ENCODE measurements at places on chromosomes 16 and 17.
A peak's percentile ranks its signal among the peaks of the same experiment; 100 is the strongest.

DNA sequence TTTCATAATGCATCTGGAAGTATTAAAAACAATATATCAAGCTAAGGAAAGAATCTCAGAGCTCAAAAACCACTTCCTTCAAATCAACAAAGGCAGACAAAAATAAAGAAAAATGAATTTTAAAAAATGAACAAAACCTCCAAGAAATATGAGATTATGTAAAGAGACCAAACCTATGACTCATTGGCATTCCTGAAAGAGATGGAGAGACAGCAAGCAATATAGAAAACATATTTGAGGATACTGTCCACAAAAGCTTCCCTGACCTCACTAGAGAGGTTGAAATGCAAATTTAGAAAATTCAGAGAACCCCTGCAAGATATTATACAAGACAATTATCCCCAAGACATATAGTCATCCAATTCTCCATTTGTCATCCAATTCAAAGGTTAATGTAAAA lies 311.3 kb upstream of the SOX9 start:
- DNase-seq = no peak

DNA sequence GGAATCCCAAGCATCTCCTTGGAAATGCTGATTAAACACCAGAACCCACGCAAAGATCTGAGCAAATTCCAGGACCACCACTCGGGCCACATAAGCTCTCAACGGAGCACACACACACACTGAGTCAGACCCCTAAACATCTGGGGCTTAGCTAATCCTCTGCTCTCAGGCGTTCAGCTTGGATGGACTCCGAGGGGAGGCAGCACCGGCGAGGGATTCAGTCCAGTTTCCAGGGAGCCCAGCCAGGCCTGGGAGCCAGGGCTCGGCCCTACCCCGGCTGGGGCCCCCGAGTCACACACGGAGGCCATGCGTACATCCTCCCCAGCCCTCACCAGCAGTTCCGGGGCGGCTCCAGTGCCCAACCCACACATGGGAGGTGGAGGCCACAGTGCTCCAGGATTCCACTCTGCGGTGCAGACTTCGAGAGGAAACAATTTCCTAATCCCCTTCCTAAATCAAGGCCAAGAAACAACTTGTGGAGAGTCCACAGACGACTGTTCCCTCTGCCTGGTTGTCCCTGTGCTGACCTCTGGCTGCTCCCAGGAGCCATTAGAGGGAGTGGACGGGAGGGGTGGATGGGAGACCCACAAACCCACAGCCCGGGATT lies 70.5 kb downstream of the GAS7 start:
- DNase-seq = no peak

GRCh38 chr17:12180644-12181261 lies 160.1 kb downstream of the MAP2K4 start:
- DNase-seq = peak; percentile 10

DNA sequence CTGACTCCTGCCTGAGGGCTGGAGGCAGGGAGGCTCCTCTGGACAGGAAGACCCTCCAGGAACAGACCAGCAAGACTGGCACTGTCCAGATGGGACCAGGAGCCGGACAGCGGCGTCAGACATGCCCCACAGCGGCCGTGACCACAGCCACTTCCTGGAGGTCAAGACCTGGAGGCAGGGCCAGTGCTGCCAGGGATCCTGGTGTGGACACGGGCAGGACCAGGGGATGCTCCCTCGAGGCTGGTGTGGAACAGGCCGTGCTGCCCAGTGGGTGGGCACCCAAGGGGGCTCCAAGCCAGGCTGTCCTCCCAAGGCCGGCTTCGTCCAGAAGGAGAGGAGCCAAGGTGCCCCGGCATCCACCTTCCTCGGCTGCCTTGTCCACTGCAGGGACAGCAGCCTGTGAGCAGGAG lies 4.5 kb upstream of the CCDC57 start:
- no peak for DNase-seq

GRCh38 chr17:82022310-82022980 lies at the start of gene CENPX:
Gene CENPX, minus strand, starts transcription at chr17:82022878. Its CDS starts 17 bp downstream, at chr17:82022861.
- no peak for DNase-seq

DNA sequence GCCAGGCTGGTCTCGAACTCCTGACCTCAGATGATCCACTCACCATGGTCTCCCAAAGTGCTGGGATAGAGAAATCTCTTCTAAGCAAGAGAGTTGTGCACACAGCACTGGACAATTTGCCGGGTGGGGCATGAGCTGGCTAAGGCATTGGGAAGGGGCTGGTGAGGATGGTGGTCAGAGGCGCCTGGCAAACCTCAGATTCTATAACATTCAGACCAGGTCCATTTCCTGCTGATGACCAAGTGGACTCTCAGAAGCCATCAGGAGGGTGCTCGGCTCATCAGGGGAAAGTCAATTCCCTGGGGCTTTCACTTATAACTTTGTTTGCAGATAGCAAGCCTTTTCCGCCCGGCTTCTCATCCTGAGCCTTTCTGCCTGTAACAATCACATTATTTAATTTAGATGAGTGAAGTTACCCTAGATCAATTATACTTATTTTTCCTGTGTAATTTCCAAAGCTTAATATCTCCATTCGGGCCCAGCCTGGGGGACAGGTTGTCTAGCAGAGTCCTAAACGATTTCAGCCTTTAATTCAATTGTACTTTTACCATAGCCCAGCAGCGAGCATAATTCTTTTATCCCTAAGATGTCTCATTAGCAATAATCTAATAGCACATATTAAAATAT lies 15.0 kb upstream of the SLC6A2 start:
- no peak for DNase-seq

- no peak for DNase-seq
Measured at GRCh38 chr16:73171380-73171779, 123.5 kb upstream of the ZFHX3 start.

DNA sequence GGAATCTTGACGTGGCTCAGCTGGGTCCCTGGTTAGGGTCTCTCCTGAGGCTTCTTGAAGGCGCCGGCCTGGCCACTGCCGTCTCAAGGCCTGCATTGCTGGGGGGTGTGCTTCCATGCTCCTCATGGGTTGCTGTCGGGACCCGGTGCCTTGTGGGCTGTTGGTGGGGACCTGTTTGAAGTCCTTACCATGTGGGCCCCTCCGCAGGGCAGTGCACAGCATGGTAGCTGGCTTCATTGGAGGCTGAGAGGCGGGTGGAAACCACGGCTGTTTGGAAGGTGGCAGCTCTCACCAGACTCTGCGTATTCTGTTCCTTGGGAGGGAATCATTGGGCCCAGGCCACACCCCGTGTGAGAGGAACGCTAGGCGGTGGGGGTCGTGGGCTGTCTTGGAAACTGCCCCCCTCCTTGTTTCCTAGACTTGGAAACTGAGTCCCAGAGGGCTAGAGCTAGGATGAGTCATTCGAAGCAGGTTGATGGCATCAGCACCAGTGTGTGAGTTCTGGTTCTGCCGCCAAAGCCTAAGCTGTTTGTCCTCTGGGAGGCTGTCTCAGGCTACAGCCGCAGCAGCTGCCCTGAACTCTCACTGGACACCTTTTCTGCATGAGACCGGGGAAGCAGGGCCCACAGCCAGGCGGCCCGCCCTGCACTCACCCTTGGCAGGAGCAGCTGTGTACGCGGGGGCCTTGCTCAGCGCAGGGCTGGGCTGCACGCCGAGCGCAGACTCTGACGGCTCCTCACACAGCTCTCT lies 35.2 kb downstream of the ZNF750 start:
- DNase-seq = no peak

- no peak for DNase-seq
Measured at GRCh38 chr16:58678716-58679115, 5.9 kb downstream of the SLC38A7 start.

DNA sequence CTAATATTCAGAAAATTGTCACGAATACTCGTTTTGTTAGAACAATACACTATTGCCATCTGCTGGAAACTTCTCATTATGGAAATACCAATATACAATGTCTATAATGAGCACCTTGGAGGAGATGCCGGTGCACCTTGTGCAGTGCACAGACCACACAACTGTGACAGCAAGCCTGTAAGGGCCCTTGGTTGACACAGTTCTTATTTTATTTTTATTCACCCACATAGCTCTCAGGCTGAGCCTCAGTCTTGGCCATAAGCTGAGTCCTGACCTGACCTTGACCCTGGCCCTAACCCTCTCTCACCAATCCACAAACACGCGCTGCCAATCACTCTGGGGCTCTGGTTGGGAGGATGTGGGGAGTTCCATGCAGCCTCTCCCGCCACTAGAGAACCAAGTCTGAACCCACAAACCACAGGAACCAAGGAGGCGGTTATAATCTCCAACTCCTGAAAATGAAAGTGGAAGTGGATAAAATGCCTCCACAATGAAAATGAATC lies 7.6 kb downstream of the AIPL1 start:
- peak; percentile 78 for DNase-seq

GRCh38 chr17:78678222-78678557 lies 101.0 kb upstream of the DNAH17 start:
- DNase-seq = no peak

DNA sequence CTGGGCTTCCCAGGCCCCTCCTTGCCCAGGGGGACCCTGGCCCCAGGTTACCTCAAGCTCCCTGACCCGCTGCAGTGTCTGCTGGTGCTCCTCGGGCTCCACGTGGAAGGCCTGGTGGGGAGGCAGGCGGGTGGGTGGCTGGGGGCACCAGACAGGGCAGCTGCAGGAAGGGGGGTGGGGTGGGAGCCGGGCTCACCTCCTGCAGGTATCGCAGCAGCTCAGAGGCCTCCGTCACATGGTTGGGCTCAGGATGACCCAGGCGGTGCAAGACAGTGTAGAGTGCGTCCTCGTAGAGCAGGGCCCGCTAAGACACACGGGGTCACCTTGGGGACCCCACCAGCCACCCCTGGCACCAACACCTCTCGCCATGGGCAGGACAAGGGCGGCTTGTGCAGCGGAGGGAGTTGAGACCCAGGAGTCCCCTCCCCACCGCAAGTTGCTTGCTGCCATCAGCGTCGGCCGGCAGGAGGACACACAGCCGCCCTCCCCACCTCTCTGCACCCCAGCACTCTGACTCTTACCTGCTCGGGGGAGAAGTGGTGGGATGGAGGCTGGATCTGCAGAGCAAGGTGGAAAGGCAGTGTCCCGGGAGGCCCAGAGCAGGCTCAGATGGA lies 1.1 kb downstream of the UNC13D start:
- peak; percentile 52 for DNase-seq

DNA sequence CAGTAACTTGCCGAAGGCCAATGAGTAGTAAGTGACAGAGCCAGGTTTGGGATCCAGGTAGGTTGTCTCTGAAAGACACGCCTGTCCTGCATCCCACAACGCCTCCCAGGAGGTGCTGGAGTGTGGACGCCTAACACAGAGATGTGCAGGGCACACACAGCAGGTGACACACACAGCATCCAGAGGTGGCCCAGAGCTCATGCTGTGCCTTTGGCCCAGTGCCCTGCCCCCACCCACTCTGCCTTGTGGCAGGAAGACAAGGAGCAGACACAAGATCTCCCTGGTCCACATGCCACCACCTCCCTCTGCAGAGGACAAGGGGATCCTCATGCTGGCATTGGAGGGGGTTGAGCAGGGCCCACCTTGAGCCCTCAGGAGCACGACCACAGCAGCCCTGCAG lies 14.7 kb upstream of the STH start:
- DNase-seq = no peak

DNA sequence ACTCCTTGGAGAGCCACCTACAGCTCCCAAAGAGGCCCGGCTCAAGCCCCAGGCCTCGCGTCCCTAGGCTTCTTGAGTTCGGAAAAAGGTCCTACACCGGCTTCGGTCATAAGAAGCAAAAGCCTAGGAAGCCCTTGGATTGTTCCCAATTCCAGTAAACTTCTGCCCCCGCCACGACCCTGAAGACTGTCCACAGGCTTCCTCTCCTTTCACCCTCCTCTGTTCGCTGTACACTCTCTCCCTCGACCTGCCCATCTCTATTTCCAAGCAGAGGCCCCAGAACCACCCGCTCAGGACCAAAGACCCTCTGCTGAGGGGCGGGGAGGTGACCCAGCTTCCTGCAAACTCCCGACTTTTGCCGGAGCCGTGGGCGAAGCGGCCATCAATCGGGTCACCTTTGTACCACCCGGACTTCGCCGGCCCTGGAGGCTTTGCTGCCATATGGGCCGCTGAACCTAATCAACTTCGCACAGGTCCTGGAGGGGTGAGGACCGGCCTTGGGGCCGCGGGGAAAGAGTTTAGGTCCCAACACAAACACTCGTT lies 2.7 kb downstream of the HOXB2 start:
- peak; percentile 37 for DNase-seq

GRCh38 chr16:52591471-52591870 lies 44.5 kb upstream of the TOX3 start:
- DNase-seq = no peak

GRCh38 chr16:89827383-89828198 lies 684 bp upstream of the SPIRE2 start:
- DNase-seq = no peak

- no peak for DNase-seq
Measured at GRCh38 chr17:80782536-80783427, 208.9 kb upstream of the CHMP6 start.

GRCh38 chr17:77865716-77866115 lies 92.8 kb upstream of the TNRC6C start:
- DNase-seq = no peak

DNA sequence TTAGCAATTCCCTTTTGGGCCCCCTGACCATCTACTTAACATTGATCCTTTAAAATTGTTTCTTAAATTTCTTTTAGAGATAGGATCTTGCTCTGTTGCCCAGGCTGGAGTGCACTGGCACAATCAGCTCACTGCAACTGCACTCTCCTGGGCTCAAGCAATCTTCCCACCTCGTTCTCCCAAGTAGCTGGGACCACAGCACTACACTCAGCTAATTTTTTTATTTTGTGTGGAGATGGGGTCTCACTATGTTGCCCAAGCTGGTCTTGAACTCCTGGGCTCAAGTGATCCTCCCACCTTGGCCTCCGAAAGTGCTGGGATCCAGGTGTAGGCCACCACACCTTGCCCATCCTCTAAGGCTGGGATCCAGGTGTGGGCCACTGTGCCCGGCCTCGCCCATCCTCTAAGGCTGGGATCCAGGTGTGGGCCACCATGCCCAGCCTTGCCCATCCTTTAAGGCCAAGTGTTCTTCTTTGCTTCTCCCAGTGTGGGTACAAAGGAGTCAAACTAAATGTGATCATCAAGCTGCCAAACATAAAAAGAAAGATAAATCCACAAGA lies 13.2 kb downstream of the C16orf95 start:
- DNase-seq = no peak

GRCh38 chr16:70490261-70490660 lies 33.1 kb downstream of the COG4 start:
- no peak for DNase-seq

DNA sequence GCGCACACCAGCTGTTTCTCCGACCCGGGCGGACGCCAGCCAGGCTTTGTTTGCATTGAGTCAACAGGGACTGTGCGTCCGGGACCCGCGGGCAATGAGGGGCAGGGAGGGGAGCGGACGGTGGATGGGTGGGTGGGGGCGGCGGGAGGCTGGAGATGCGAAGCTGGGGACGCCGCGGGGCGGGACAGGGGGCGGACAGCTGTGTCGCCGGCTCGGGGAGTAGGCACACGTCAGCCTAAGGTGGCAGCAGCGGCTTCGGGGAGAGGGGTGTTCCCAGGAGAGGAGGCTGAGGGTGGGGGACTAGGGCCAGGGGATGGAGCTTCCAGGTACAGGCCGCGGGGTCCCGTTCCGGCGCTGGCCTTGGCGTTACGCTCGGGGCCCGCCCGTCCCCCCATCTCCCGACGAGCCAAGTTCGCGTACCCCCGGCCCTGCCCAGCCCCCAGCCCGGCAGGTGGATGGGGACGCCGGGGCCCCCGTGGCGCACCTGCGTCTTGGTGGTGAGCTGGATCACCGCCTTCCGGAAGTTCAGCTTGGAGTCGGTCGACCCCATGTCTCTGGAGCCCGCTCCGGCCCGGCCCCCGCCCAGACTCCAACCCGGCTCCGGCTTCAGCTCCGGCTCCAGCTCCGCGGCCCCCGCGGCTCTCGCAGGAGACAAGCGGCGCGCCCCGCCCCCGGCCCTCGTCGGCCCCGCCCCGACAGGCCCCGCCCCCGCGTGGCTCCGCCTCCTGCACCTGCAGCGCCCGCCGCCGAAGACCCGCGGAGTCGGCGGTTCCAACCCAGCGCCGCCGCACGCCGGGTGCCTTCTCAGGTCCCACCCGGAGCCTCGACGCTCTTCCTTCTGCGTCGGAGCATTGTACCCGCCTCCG lies at the start of gene HID1:
HID1 (minus strand) TSS at position 653 of the 866 bp plus-strand sequence; CDS start at position 550, 103 bp downstream.
- peak; percentile 65 for DNase-seq
